Fibroblast of skin of right biceps (primary cell): ENCODE measurements at places on chromosomes 12 and 14.

DNA sequence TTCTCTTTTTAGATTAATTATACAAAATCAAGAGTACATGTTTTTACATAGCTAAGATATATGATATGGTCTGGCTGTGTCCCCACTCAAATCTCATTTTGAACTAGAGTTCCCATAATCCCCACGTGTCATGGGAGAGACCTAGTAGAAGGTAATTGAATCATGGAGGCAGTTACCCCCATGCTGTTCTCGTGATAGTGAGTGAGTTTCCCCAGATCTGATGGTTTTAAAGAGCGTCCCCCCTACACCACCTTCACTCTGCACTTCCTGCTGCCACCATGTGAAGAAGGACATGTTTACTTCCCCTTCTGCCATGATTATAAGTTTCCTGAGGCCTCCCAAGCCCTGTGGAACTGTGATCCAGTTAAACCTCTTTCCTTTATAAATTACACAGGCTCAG, 21.4 kb upstream of the DRAM1 start:
- no peak for DNase-seq

DNA sequence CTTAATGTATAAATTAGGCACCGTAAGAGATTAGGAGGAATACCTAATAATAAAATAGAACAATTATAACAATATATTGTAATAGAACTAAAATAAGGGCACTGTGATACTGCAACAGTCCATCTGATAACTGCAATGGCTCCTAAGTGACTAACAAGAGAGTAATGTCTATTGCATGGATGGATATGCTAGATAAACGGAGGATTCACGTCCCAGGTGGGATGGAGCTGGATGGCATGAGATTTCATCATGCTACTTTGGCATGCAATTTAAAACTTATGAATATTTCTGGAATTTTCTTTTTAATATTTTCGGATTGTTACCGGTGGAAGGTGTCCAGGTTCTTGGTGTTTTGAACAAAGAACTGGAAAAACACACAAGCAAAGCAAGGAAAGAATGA, 2.2 kb upstream of the TMEM19 start:
- DNase-seq = peak; percentile 30

GRCh38 chr14:94473666-94474410, 2.2 kb downstream of the SERPINA9 start:
- DNase-seq = no peak

GRCh38 chr12:107027636-107028053, 40.7 kb upstream of the MTERF2 start:
- DNase-seq = peak; percentile 92

- DNase-seq = no peak
These were observed 2.9 kb downstream of the BEGAIN start for GRCh38 chr14:100584056-100585031.

DNA sequence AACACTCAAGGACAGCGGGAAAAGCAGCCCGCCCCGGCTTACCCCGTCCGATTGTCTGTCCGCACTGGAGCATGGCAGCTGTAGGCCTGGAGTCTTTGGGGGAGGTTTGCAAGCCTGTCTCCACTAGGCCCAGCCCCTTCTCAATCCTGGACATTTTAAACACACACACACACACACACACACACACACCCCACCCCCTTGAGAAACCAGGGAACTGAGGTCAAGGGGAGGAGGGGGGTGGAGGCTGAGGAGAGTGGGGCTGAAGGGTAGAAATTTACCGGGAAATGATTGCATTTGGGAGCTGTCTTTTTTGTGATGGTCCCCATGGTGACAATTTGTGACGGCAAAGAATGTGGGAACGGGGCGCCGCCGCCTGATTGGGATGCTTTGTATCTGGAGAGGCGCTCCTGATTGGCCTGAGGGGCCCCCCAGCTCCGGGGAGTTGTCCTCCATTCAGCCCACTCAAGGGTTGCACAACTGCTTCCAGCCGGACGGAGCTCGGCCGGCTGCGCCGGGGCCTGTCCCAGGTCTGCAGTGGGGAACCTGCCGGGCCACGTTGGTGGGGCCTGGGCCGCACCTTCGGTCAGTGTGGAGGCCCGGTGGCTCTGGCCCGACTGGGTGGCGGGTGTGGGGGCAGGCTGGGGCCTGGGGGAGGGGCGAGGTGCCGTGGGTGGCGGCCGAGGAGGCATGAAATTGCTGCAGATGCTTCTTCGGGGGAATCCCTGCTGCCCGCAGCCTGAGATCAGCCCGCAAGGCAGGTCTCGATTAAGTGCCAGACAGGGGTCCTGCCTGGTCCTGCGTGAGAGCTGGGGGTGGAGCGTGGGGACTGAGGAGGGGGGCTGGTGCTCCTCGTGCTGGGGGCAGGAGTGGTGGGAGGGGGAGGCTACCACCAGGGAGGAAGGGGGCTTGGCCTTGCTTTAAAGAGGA, at the start of gene FAM181A:
Gene FAM181A, plus strand, starts transcription at position 472 of the 927 bp plus-strand sequence. CDS start 942 bp downstream, outside the sequence.
- DNase-seq = no peak

DNA sequence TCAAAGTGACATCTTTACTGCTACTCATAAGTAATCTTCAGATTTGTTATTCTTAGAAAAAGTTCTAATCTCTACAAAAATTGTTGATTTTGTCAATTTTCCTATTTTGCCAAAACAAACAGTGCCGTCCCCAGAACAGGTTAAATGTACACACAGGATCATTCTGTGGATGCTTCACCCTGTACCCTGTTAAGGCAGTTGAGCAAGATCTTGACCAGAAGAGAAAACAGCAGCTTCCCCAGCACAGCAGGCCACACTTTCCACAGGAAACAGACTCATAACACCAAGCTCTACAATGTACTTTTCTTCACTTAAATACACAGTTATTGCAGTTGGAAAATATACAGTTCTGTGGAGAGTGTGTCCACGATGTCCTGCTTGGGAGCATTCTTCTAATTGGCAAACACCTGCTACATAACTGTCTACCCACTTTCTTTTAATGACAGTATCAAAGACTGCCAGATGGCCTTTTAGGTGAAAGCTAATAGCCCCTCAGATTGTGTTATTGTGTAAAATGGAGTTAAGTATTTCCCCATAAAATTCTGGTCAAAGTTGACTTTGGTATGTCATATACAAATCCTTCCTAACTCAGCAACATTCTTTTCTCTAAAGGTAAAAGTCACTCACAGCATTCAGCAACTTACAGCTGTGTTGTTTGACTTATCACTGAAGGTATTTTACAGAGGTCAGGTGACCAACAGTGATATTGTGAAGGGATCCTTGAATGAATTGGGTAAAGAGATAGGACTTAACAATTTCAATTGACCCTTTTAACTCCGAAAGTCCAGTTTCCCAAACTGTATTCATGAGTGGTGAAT, 77.0 kb downstream of the SEC23A start:
- no peak for DNase-seq

DNA sequence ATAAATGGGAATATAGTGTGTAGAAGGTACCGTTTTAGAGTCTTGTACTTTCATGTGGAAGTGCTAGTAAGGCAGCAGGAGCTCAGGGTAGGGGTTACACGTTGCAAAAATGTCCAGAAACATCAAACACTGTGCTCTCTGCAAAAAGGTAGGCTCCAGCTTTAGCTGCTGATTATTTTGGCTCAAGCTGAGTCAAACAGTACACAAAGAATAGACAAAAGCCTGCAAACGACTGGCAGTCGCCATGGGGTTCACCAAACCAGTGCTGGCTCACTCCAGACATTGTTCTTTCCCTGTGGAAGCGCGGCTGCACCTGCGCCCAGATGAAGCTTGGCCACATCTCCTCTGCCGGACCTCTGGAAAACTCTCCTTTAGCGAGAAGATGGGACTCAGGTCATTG, 45.3 kb upstream of the NAA30 start:
- DNase-seq = no peak

DNA sequence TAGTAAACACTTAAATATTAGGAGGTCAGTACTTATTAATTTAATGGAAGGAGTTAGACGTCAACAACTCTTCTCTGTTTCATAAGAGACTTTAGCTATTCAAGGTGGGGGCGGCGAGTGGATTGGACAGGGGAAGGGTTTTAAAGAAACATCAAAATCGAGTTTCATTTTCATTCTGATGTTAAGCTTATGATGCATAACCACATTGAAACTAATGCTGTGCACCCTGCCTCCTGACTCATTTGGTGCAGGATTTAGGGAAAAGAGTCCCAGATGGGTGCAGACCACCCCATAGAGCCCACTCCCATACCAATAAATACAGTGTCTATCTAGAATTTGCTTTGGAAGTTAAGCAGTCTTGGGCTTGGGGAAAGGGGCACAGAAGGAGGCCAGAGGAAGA, 7.4 kb downstream of the ZBTB39 start:
- DNase-seq = no peak

DNA sequence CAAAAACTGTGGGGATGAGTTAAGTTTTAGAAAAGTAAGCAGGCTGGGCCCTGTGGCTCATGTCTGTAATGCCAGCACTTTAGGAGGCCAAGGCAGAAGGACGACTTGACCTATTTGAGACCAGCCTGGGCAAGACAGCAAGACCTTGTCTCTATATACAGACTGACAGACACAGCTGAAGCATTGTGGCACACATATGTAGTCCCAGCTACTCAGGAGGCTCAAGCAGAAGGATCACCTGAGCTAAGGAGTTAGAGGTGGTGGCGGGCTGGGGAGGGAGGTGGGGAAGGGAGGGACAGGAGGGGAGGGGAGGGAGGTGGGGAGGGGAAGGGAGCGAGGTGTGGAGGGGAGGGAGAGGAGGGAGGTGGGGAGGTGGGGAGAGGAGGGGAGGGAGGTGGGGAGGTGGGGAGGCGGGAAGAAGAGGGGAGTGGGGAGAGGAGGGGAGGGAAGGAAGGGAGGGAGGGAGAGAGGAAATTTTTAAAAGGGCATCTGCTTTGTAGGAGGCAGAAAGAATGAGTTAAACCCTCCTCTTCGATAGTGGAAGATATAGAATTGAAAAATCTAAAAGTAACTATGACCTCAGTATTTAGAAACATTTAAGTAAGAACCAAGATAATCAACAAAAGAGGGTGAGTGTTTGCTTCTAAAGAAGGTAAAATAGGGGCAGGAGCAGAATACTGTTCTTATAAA, 30.9 kb downstream of the MED13L start:
- DNase-seq = no peak

- no peak for DNase-seq
These were observed 26.2 kb upstream of the TBX3 start for GRCh38 chr12:114710151-114710550.

DNA sequence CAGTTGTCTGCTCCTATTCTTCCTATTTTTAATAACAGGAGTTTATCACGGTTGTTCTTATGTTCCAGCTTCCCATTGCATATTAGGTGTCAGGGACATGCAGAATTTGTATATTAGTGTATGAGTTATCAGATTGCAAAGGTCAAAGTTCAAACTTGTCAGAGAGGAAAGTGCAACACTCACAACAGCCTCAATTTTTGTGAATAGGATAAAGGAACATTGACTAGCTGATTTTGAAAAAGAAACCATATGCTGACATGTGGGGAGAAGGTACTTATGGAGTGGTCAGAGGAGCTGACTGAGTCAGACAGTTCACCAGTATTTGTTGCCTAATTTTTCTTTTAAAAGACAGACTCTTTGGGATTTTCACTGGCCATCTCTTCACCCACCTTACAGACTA, 222.1 kb downstream of the C12orf50 start:
- DNase-seq = no peak

DNA sequence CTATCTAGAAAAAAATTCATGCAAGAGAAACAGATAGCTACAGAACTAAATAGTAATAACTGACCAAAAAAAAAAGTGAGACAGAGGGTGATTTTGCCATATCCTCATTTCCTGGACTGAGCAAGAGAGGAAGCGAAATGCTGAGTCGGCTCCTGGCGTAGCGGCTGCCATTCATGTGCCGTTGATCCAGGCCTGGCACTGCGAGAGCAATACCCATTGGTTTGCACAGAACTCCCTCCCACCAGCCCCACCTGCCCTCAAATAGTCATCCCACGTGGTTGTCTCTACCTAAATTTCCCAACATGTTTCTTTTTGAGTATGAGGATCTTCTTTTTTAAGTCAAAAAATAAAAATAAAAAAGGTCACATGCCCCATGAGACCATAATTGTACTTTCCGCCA, 9.4 kb upstream of the WNT5B start:
- no peak for DNase-seq

DNA sequence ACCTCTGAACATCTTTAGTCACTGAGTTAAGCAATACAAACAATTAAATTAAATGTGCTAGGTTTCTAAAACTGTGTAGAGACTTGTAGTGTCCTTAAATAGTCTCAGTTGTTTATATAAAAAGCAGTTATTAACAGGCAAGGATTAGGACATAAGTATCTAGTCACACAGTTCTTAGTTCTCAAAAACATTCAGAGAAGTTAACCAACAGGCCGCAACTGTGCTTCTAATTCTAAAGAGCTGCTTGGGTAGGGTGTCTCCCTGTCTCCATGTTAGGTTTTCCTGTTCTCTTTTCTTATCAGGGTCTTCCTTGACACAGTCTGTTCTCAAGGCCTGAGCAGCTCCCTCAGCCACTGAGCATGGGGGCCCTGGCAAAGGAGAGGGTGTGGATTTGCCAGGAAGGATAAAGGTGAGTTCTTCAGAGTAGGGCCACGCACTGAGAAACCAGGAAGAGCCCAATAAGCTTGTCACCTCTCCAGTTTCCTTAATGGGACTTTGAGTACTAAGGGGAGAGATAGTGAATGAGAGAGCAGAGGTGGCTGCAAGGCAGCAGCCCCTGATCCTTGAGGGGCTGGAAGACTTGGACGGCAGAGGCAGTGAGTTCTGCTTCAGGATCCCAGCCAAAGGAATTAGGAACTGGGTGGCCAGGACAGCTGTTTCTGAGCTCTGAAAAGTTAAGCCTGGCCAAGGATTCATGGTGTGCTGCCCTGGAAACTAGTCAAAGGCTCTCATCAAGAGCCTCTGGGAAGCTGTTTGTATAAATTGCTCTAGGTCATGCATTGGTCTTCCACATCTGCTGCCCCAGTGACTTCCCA, 177.3 kb downstream of the MYRFL start:
- no peak for DNase-seq

DNA sequence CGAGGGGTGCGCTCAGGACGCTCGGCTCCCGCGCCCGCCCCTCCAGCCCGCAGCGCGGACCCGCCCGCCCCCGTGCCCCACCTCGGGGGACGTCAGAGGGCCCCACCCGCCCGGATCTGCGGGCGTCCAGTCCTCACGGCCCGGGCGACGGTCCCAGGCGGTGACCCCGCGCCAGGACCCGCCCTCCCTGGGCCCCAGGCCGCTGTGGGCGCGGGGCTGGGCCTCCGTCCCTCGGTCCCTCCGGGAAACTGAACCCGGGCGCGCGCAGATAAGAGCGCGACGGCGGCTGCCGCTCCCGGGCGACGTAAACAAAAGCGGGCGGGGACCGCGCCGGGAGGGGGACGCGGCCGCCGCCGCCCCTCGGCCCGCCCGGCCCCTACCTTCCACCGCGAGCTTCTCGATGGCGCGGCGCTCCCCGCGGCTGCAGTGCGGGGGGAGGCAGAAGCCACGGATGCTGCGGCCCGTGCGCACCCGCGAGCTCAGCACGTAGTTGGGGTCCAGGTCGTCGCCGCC, 1.1 kb downstream of the CKB start:
- no peak for DNase-seq

GRCh38 chr14:33642080-33642479, 308.8 kb downstream of the EGLN3 start:
- no peak for DNase-seq

DNA sequence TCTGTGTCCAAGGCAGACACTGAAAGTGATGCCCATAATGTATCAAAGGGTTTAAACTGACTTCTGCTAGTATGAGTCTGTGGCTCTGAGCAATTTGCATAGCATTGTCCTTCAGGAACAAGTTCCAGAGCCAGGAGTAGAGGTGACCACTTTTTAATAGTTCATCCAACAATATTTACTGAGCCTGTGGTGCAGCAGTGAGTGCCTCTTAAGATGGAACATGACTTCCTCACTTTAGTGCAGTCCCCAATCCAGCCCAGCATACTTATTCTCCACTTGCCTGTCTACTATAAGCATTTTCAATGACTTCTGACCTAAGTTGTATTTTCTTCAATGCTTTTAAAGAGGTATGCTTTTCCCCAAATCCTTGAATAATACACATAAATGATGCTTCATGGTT, 611.3 kb downstream of the MED13L start:
- DNase-seq = no peak
